ENCODE measurements at places on chromosomes 2 and 18. TPM values are rescaled to one million over a fixed set of nuclear protein-coding genes. Genes with fewer than 3 reads are reported as not detected.
A peak's percentile ranks its signal among the peaks of the same experiment; 100 is the strongest.

Gene NGEF
- polyA plus RNA-seq: 1.7 TPM

Gene CABLES1
- polyA plus RNA-seq: 24.8 TPM

GRCh38 chr2:52386433-52387030, 1354.6 kb upstream of the NRXN1 start:
- DNase-seq: no peak

- DNase-seq: no peak
These were observed 34.2 kb upstream of the MLPH start for GRCh38 chr2:237452861-237453260.

GRCh38 chr2:65710779-65711295, 278.4 kb upstream of the SPRED2 start:
- DNase-seq: no peak

DNA sequence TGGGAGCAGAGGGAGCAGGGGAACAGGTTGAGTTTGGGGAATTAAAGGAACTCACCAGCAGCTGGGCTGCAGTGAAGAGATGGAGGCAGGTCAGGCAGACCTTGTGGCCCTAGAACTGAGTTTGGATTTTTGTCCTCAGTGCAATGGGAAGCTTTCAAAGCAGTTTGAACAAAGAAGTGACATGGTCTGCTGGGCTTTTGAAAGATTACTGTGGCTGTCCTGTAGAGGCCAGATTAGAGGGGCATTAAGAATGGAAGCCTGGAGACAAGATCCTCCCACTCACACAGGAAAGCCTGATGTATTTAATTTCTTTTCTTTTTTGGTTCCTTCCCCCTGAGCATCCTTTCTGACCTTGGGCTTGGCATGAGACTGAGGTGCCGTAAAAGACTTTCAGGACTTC, 118.1 kb upstream of the LHCGR start:
- DNase-seq: no peak

DNA sequence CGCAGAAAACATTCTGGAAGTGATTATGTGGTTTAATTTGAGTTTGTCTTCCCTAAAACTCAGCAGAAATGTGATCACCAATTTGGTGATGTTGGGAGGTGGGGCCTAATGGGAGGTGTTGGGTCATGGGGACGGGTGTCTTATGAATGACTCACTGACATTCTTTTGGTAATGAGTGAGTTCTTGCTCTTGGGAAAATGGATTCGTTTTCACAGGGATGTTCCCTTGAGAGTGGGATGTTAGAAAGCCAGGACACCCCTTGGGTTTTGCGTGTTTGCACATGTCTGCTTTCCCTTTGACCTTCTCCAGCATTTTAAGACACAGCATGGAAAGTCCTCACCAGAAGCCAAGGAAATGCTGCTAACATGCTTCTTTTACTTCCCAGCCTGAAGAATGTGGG, 321.5 kb upstream of the NT5C1B start:
- DNase-seq: no peak

DNA sequence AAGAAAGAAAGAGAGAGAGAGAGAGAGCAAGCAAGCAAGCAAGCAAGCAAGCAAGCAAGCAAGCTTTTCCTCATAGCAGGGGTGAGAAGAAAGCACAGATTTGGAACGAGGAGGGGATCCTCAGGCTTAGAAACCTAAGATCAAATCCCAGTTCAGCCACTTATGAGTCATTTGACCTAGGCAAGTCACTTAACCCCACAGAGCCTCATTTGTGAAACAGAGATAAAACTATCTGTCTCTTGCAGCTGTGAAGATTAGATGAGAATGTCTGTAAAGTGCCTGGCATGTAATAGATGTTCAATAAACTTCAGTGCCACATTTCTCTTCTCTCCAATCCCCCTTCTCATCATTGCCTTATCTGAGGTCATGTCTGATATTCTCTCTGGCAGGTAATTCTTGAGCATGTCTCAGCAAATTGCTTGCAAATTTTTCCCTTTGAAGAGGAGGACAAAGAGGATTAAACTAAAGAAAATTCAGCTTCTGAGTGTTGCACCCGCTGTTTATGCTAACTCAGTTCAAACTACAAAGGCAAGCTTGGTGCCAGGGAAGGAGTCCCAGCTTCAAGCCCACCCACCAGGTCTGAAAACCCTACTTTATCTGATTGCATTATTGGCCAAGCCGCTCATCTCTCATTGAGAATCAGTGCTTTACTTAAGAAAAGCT, 20.3 kb downstream of the ALK start:
- no peak for DNase-seq

DNA sequence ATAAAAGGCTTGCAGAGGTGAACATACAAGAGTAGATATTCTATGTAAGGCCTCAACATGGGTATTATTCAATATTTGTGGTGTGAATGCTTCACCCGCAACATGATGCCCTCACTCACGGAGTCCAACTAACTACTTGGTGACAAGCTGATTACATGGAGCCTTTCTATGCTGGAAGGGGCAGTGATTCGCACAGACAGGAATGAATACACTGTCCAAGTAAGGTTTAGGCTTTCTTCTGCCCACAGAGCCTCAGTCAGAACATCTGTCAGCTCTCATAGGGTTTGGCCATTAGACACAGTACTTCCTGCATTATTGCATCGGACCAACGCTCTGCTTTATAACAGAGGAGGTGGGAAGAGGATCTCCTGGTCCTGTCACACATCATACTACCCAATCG, 80.3 kb upstream of the SLC35G4 start:
- DNase-seq: no peak

DNA sequence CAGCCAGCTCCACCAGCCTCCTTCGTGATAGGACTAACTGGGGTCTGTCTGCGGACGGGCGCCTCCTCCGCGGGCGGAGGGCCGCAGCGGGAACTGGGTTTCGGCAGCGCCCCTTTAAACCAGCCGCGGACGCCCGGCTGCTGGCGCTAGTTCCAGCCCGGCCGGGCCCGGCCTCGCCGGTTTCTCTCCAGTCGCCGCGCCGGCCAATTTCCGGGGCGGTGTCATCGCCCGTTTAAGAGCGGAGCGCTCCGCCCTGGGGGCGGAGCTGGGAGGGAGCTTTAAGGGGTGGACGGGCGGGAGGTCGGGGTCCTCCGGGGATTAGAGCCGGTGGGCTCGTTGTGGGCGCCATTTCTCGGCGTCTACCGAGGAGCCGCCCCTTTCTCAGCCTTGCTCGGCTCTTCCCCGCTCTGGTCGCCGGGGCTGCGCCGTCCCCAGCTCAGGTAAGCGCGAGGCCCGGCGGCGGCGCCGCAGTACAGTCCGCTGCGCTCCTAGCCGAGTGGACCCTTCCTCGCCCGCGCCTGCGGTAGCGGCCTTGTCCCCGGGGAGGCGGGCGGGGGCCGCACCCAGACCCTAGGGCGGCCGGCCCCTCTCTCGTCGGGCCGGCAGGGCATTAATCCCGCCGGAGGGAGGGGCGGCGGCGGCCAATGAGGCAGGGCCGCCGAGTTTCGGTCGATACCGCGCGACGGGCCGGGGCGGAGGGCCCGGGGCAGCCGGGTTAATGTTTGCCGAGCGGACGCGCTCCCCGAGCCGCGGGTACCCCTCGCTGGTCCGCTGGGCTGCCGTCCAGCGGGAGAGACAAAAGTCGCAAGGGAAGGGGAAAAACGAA, at the start of gene EPB41L5:
EPB41L5 (plus strand) TSS at position 307 of the 826 bp plus-strand sequence. CDS start 6,008 bp downstream, outside the sequence.
- DNase-seq: peak; percentile 97

GRCh38 chr18:64851726-64852125, 702.8 kb upstream of the LINC00305 start:
- DNase-seq: no peak

DNA sequence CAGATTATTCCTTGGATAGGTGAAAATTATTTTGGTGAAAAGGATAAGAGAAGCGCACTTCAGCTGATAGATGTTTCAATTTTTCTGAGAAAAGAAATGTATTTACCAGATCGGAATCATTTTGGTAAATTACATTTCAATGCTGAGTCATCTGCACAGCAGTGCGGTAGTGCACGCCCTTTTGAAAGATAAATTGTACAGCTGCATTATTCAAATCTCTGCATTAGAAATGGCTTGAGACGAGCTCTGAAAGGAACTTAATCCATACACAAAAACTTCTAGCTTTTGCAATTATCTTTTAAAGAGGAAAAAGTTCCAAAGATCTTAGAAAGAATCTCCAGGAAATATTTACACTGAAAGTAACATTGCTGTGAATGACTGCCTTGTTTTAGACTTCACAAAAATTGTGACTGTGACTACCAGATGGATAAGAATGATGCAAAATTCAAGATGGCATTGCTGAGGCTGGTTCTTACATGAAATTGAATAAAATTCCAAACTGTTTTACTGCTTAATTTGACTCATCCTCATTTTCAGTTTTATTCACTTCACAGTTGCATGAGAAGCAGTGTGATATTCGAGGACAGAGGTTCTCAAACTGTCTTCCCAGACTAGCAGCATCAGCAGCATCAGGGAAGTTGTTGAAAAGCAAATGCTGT, 161.7 kb downstream of the RND3 start:
- DNase-seq: no peak

DNA sequence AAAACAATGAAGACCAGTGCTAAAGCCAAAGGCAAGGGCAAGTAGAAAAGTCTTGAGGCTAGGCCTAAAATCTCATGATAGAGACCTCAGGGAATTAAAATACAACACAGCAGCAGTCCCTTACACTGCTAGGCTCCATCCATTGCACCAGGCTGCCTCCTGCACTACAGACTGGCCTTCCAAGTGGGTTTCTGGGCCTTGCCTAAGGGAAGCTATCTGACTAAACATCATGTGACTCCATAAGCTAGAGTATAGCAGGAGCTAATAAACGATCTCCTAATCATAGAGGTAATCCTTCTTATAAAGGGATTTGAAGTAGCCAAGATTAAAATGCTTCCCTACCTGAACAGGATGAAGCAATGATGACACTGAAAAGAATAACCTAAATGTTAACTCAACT, 77.6 kb upstream of the NFU1 start:
- DNase-seq: no peak

DNA sequence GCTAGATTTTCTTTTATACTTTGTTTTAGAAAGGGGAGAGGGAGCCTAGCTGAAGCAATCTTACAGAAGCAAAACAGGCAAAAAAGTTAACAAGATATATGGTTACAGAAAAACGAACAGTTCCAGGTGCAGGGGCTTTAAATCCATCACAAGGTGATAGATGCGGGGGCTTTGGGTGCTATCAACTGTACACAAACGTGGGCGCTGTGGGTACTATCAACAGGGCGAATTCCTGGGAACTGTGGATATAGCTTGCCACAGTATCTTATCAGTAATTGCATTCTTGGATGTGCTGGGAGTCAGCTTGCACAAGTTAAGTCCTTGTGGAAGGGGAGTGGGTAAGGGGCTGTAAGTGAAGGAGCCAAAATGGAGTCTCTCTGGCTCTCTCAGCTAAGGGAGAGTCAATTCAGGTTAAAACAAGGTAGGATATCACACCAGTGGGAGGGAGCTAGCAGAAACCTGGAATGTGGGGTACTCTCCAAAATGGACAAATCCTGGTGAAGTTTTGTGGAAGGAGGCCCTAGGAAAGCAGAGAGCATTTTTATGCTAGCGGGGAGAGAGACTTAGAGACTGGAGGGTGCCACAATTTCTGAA, 325.8 kb upstream of the SPHKAP start:
- no peak for DNase-seq

GRCh38 chr18:12333506-12334290, 25.7 kb downstream of the TUBB6 start:
- no peak for DNase-seq

GRCh38 chr2:225354281-225354774, 45.2 kb upstream of the NYAP2 start:
- peak; percentile 11 for DNase-seq

DNA sequence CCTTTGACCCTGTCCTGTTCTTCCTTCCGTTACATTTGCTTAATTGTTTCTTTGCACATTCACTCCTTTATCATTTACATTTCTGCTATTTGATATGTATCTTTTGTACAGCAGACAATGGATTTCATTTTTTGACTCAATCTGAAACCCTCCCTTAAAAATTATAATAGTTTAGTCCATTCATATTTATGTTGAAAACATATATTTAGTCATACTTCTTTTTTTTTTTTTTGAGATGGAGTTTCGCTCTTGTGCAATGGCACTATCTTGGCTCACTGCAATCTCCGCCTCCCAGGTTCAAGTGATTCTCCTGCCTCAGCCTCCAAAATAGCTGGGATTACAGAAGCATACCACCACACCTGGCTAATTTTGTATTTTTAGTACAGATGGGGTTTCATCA, 95.3 kb upstream of the TGFA start:
- no peak for DNase-seq

DNA sequence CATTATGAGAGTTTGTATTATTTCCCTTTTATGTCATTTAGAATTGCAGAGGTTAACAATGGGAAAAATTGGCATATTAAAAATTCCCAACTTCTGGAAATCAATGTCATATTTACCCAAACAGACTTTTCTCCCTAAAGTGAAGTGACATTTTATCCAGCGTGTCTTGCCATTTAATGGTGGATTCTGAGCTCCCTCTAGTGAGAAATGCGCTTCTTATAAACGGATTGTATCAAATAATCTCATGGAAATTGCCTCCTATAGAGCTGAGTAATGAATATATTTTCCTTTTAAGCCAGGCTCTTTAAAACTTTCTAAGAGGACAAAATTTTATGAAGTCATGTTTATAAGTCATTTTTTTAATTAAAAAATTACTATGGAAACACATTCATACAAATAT, 5.7 kb upstream of the GCFC2 start:
- no peak for DNase-seq
